Muscle of back (tissue), 13 donors: ENCODE measurements at places on chromosomes 7 and 10. TPM values are rescaled to one million over a fixed set of nuclear protein-coding genes. Genes with fewer than 3 reads are reported as not detected.

Gene KAZALD1
- polyA plus RNA-seq: 22.4 TPM

Gene SUGCT
- polyA plus RNA-seq: 2.8 TPM

GRCh38 chr10:60917331-60918280 is 26.4 kb downstream of the RHOBTB1 start:
- no peak for DNase-seq

DNA sequence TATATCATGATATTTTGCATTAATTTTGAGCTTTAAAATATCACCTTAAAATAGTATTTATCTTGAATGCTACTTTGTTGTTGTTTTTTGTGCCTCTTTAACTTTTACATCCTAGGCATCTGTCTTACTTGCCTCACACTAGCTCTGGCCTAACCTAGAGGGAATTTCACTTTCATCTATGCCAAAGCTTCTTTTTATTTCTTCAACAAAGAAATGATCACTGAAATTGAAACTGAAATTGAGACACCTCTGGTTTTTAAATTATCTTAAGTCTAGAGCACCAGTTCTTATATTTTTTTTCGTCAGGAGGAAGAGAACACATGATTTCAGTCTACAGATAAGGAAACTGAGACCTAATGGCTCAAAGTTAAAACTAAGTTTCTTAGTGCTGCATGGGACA is 3.5 kb upstream of the SCIN start:
- no peak for DNase-seq

GRCh38 chr10:121096617-121097431 is 245.7 kb downstream of the WDR11 start:
- no peak for DNase-seq

DNA sequence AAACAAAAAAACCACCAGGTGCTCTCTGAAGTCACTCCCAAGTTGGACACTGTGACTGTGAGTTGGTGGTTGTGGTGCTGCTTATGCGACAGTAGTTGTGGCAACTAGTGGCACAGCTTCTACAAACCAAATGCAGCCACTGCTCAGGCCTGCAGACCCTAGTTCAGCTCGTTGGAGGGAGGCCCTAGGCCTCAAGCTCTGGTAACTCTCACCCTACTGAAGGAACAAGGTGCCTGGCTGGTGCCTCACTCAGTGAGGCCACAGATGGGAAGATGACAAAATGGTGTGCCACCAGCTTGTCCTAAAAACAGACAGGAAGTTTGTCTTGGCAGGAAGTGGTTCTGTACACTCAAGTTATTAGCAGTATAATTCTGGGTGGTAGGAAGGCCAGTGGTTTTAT is 45.3 kb upstream of the RAPGEF5 start:
- DNase-seq: no peak

- DNase-seq: no peak
Measured at GRCh38 chr10:11364241-11364640, 247.2 kb downstream of the USP6NL start.
